H1 (cell line): ENCODE measurements at places on chromosomes 4 and X.

- no peak for DNase-seq
These were observed 3.8 kb upstream of the FGG start for GRCh38 chr4:154616287-154616686.

DNA sequence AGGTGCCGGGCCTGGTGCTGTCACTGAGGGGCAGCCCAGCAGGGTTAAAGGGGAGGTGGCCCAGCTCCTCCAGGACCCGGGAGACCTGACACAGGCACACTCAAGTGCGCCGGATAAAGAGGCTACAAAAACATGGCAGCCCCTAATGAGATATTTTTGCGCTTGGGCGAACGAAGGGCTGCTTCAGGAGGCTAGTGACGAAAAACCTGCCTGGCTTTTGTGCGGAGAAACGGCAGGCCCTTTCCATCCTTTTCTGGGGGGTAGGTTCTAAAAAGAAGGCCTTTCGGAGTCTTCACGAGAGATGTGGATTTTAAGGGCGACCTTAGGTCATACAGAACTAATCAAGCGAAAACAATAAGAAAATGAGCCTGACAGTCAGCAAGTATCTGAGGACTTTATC is 35.5 kb downstream of the HELT start:
- no peak for DNase-seq

DNA sequence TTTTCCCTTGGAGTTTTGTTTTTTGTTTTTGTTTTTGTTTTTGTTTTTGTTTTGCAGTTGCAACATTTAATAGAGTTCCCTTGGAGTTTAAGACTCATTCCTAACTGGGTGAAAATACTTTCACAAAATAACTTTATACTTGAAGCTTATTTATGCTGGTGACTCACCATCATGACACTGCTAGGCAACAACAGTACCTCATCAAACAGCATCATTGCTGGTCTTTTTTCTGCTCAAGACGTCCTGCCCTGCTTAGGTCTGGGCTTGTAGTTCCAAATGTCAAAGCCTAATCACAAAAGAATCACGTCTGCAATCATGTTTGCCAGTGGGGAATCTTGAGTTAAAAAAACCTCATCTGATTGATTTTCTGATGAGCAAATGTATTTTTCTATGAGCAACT is 105.7 kb upstream of the PRPS2 start:
- DNase-seq: no peak

- DNase-seq: no peak
These were observed 68.4 kb upstream of the IQCM start for GRCh38 chr4:149884046-149884445.

GRCh38 chr4:102527695-102528283 is 26.6 kb downstream of the NFKB1 start:
- DNase-seq: no peak

DNA sequence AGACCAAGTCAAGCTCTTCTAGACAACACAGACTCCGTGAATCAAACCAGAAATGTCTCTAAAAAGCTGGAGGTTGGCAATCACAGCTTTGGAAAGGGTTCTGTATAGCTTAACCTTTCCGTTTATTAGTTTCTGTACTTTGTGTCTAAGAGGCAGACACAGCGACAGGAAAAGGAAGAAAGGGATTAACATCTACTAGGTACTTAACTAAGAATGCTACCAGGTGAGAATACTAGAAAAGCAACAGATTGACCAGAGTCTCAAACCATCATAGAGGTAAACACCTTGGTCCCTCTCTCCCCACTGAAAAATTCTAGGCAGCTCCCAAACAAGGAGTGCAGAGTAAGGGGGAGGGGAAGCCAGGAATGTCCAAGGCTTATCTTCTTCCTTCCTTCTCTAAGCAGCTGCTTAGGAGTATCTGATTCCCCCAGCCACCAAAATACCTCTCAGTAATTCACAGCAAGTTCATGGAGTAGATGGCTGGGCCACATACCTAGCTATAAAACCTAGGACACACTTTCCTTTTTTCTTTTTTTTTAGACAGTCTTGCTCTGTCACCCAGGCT is 80.8 kb downstream of the APBB2 start:
- no peak for DNase-seq

DNA sequence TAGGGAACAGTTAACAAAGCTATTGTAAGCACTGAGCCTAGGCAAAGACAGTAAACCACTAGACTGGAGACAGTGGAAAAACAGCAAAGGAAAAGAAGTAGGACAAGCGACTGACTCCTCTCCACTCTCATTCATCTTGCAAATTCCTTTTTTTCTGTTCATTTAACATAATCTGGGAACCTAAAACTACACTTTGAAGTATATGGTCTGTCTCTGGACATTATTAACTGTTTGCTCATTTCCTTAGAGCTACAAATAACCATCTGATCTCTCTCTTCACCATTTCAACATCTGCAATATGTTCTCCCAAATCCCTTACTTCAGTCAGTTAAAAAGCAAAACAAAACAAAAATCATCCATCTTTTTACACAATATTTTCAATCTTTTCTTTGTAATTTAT is 642 bp downstream of the HMGN5 start:
- no peak for DNase-seq

DNA sequence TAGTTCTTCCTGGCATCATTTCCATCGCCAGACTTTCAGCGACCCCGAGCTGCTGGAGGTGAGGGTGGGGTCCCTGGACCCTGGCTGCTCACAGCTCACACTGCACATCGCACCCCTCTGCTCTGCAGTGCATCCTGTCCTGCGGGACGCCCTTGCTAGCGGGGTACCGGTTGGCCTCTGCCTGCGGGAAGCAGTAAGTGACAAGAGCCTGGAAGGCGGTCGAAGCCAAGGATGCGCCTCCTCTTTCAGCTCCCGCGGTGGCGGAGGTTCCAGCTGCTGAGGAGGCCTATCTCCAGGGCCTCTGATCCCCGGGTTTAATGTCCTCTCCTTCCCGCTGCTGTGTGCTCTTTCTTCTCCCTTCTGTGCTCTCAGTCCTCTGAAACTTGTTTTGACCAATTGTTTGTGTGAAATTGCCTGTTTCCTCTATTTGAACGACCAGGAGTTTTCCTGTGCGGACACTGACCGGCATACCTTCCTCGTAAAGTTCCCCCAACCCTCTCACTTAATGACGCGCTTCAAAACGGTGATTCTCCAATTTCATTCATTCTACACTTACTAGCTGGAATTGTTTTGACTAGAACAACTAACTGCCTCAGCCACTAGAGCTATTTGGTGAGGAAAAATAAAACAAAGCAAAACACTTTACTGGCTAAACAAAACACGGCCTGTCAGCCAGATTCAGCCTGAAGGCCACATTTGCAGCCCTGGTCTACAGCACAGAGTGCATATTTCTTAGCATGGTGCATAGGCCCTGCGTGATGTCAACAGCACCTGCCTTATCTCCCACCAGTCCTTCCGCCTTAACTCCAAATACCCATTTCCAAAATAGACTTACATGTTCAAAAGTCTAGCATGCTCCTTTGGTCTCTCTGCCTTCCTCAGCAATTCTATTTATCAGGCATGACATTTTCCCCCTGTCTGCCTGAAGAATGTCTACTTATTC is 28.0 kb downstream of the MGAT4D start:
- no peak for DNase-seq

- no peak for DNase-seq
These were observed 454.4 kb downstream of the C4orf33 start for GRCh38 chr4:129550281-129550785.

DNA sequence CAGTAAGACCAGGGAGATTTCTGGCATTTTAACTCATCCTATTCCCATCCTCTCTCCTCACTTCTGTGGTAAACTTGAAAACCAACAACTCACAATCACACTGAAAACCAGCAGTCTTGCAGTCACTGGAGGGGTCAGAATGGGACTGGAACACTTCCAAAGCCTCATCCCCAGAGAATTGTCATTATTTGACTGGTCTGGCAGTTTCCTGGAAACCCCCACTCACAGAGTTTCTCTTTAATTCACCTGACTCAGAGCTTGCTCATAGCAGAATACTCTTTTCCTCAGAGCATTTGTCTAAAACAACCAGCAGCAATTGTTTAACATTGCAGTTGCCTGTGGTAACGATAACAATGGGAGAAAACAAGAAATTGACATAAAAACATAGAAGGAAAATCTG is 7.3 kb upstream of the RAB9B start:
- DNase-seq: no peak

GRCh38 chrX:53133400-53133799 is 39.5 kb downstream of the KANTR start:
- DNase-seq: no peak

DNA sequence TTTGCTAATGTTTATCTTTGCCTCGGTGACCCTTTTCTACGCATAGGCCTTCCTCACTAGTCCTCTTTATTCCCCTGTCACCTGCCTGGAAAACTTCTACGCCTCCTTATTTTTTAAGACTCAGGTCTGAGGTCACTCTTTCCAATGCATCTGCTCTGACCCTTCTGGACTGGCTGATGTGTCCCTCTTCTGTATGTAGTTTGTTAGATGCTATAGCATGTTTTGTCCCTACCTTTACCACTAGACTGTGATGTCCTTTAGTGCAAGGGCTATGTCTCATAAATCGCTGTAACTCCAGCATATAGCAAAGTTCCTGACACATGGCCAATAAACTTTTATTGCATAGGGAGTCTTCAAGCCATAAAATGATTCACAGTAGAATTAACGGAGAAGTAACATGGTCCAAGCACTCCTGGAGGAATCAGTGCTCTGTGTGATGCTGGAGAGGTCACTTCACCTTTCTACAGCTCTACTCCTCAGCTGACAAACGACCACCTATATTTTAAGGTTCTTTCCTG is 872.5 kb upstream of the SLIT2 start:
- no peak for DNase-seq

DNA sequence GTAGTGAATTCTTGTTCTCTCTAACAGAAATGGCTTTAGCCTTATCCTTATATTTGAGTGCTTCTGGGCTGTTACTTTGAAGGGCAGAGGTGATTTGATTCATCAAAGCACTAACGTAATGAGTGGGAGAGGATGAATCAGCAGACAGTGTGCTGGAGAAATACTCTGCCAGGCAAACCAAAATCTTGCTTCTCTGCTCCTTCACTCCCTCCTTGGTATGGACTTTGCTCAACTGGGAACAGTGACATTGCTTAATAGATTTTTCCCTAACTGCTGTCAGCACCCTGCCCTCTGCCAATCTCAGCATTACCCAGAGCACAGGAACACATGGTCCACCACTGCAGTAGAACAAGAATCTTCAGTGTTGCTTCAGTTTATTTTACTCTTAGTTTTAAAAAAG is 56.0 kb downstream of the PDLIM5 start:
- DNase-seq: no peak

- DNase-seq: no peak
These were observed 102.7 kb upstream of the RBPJ start for GRCh38 chr4:26217961-26218676.

GRCh38 chr4:167642250-167642649 is 408.0 kb upstream of the SPOCK3 start:
- DNase-seq: no peak

DNA sequence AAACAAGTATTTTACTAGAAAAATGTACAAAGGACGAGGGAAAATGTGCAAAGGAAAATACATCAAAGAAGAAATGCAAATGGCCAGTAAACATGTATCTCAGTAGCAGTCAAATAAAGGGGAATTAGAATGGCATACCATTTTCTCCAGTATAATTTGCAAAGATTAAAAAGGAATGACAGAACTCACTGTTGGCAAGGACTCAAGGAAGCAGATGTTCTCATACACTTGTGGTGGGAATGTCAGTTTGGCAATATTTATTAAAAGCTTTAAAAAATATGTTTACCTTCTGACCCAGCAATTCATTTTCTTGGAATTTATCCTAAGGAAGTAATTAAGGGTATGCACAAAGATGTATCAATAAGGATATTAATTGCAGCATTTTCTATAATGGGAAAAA is 7.6 kb downstream of the CLCN5 start:
- DNase-seq: no peak

- DNase-seq: no peak
These were observed 550.0 kb downstream of the STPG2 start for GRCh38 chr4:97593248-97593647.

DNA sequence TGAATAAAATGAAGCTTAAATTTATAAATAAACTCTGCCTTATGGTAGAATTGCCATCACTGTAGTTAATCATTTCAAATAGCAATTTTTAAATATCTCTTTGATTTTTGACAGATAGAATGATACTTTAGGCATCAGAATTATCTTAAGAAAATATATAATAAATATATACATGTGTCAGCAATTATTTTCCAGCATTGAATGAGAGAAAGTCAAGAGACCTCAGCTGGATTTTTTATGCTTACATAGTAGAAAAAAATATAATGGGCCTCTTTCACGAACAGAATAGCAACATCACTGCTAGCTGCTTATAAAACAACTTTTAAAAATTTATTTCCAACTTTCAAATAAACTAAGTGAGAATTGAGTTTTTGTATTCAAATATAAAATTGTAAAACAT is 424.0 kb upstream of the MAGEB16 start:
- no peak for DNase-seq

- DNase-seq: no peak
These were observed 81.0 kb upstream of the ZDHHC15 start for GRCh38 chrX:75603833-75604232.

GRCh38 chr4:47835494-47835893 is 2.4 kb downstream of the CORIN start:
- no peak for DNase-seq

DNA sequence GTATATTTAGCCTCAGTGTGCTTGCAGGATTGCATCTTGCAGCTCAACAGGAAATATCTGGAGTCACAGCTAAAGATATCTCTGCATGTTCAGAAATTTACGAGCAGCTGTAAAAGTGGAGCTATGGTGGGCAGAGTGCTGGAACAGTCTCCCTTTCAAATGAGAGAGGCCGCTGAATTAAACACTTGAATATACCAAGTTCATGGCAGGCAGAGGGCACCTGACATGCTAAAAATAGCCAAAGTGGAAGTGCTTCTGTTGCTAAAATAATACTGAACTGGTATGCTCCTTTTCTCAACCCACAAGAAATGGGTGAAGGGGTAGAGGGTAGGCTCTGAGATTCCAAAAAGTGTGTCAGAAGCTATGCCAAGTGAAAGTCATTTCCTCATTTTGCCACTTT is 98.1 kb downstream of the MGST2 start:
- no peak for DNase-seq

- DNase-seq: no peak
These were observed 124.9 kb upstream of the TAPT1 start for GRCh38 chr4:16351161-16351560.

GRCh38 chr4:129561886-129562671 is 466.1 kb downstream of the C4orf33 start:
- no peak for DNase-seq

DNA sequence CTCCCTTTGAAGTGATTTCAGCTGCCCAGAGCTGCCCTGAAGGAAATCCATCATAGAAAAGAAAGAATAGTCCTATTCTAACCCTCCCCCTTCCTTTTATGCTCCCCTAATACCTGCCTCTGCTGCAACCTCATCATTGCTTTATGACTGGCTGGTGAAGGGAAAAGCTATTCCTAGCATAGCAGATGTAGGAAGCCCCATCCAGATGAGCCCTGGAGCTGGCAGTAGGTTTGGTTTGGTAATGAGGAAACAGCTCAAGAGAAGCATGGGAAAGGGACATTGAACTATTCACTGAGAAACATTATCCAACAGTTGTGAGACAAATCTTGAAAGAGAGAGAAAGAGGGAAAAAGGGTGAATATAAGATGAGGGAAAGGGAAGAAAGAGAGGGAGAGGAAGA is 29.2 kb downstream of the ARSJ start:
- no peak for DNase-seq
